Fibroblast of skin of right biceps (primary cell): ENCODE measurements at places on chromosomes 11 and 22.
A peak's percentile ranks its signal among the peaks of the same experiment; 100 is the strongest.

GRCh38 chr11:74367881-74368280 lies 30.4 kb downstream of the PGM2L1 start:
- DNase-seq = no peak

- no peak for DNase-seq
Observed at GRCh38 chr11:73176874-73177155, 34.7 kb upstream of the FCHSD2 start.

DNA sequence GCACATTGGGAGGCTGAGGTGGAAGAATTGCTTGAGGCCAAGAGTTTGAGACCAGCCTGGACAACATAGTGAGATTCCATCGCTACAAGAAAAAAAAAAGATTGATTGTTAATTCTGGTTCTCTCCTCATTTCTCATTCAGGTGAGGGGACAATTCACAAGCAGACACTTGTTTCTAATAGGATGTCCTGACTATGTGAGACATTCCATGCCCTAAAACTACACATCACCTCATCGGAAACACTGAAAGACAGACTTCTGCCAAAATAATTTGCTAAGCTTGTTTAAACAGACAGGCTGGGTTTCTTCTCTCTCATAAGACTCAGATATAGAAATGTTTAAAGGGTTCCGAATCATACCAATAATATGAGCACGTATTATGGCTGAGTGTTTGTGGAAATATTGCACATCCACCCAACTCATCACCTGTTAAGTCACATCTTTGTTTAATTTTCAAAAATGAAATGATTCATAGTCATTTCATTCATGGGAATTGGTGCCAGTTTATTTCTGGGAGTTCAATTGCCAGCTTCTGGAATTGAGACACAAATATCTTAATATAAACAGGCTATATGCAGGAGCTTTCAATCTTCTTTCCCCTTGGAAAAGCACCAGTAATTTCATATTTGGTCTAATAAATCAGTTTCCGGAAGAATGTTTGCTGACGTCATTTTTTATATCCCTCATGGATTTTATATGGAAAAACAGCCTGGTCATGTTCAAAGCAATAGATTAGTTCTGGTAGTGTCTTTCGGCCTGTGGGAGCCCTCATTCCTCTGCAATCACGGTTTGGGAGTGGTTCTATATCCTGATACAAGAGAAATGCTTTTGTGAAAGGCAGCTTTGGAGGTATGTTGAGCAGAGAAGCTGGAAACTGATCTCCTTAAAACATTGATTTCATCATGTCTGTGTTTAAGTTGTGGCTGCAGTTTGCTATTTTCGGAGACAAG lies 87.0 kb downstream of the BDNF start:
- DNase-seq = peak; percentile 46

- no peak for DNase-seq
Observed at GRCh38 chr11:63502252-63502820, 3.5 kb upstream of the LGALS12 start.

GRCh38 chr11:123454060-123454651 lies 24.1 kb downstream of the GRAMD1B start:
- peak; percentile 21 for DNase-seq

GRCh38 chr11:22567759-22568158 lies 57.9 kb downstream of the FANCF start:
- DNase-seq = no peak

GRCh38 chr11:118084247-118084646 lies 2.5 kb downstream of the SMIM35 start:
- no peak for DNase-seq
